ENCODE measurements at places on chromosomes 3 and 15. TPM values are rescaled to one million over a fixed set of nuclear protein-coding genes. Genes with fewer than 3 reads are reported as not detected.

Gene TM4SF18
- not detected for total RNA-seq

DNA sequence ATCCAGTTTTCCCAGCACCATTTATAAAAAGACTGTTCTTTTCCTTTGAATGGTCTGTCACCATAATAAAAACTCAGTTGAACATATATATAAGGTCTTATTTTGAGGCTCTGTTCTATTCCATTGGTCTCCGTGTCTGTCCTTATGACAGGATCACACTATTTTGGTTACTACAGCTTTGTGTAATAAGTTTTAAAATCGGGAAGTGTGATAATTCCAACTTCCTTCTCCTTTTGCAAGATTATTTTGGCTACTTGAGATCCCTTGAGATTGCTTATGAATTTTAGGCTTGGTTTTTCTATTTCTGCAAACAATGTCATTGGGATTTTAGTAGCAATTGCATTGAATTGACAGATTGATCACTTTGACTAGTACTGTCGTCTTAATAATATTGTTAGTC, 35.7 kb downstream of the SACM1L start:
- DNase-seq: no peak

Gene UROC1
- total RNA-seq: not detected

DNA sequence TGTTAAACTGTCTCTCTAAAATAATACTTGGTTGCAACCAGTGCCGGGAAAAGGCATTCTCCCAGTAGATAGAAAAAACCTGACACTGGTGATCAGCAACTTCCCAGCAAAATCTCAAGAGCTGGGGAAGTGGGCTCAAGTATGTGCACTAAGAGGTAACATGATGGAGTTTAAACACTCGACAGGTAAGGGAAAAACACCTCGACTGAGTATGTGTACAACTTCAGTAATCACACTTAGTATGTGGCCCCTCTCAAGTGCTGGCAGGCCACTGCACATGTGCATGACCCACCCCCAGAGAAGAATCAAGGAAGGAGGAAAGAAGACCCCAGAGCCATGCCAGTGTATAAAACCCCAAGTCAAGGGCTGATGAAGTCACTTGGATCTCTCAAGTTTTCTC, 27.4 kb downstream of the SPESP1 start:
- DNase-seq: no peak

Gene EEFSEC
- 23.1 TPM for total RNA-seq

- DNase-seq: no peak
Observed at GRCh38 chr15:81901319-81901718, 144.5 kb downstream of the MEX3B start.

DNA sequence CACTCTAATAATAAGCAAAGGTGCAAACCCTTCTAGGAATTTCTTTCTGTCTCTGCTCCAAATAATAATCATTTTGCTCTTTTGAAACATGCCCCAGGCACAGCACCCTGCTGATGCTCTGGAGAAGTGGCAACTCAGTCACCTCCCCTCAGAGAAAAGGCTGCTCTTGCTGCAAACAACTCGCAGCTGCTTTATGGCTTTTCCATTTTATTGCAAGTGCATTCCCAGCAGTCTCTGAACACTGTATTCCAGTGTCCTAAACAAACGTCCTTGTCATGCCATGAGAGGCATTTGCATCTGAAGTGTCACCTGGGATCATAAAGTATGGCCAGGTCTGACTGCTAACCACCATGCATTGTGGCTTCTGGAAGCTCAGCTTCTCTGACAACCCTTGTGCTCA, 358.1 kb upstream of the TRIM42 start:
- no peak for DNase-seq
